Immature natural killer cell (primary cell): ENCODE measurements at places on chromosomes 7 and 10. TPM values are rescaled to one million over a fixed set of nuclear protein-coding genes. Genes with fewer than 3 reads are reported as not detected.

DNA sequence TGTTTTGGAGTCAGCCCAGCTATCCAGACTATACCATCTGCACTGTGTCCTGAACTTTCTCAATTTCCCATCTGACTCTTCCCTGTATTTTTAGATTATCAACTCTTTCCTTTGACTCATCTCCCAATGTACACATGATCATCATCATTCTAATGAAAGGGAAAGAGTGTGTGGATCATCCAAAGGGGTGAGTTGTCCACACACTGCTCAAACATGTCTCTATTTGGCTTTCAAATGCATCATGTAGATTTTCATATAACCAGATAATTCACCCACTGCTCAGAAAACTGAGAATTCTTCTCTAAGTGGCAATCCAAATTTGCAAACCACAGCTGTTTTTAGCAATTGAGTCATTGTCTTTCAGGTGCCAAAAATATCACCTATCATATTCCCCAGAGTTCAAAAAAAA is 190.2 kb upstream of the HPS1 start:
- H3K27me3 ChIP-seq, result peaks cover 4% of the 10 kb centered on the region
- H3K27ac ChIP-seq, result no peak overlapping the region
- H3K36me3 ChIP-seq, result no peaks in the 10 kb centered on the region
- no peak overlapping the region for H3K4me3 ChIP-seq

GRCh38 chr10:68074031-68074774 is 880 bp downstream of the HERC4 start:
- H3K36me3 ChIP-seq, result no peaks in the 10 kb centered on the region
- H3K27me3 ChIP-seq, result peaks cover 14% of the 10 kb centered on the region
- peak overlapping the region; percentile 95 for H3K27ac ChIP-seq

GRCh38 chr10:76433161-76434005 is 1002.0 kb downstream of the LRMDA start:
- no peak overlapping the region for H3K4me3 ChIP-seq
- no peak overlapping the region for H3K27ac ChIP-seq

GRCh38 chr10:132078746-132079345 is 13.1 kb downstream of the JAKMIP3 start:
- H3K4me3 ChIP-seq, result no peak overlapping the region
- no peak for DNase-seq
- H3K36me3 ChIP-seq, result no peaks in the 10 kb centered on the region
- peaks cover 16% of the 10 kb centered on the region for H3K27me3 ChIP-seq
- H3K27ac ChIP-seq, result no peak overlapping the region

The MSMB gene
- polyA plus RNA-seq, result not detected

- no peak overlapping the region for H3K4me3 ChIP-seq
- no peaks in the 10 kb centered on the region for H3K36me3 ChIP-seq
- no peak for DNase-seq
- H3K27me3 ChIP-seq, result peaks cover 1% of the 10 kb centered on the region
- peaks cover 12% of the 10 kb centered on the region for H3K4me1 ChIP-seq
Observed at GRCh38 chr10:122296363-122297120, 25.4 kb downstream of the BTBD16 start.

DNA sequence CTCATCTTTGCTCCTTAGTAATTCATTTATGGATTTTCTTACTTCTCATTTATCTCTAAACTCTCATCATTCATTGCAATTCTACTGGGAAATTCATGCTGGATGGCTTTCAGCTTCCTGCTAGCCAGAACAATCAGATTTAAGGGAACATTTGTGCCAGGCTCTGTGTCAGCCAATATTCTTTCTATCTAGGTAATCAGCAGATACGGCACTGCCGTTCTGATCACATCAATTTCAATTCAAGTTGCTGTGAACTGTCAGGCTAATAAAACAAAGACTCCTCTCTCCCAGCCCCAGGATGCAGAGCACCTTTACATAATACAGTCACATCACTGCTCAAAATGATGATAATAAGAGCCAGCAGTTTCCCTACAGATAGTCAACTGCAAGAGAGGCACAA is 468.3 kb downstream of the SORCS1 start:
- H3K36me3 ChIP-seq, result no peaks in the 10 kb centered on the region
- DNase-seq, result no peak
- H3K4me1 ChIP-seq, result no peaks in the 10 kb centered on the region
- no peak overlapping the region for H3K27ac ChIP-seq
- H3K27me3 ChIP-seq, result peaks cover 4% of the 10 kb centered on the region

The PTN gene
- not detected for polyA plus RNA-seq

The GRIFIN gene
- not detected for polyA plus RNA-seq

GRCh38 chr10:3834947-3835346 is 49.9 kb upstream of the KLF6 start:
- DNase-seq, result no peak
- H3K27ac ChIP-seq, result no peak overlapping the region
- H3K36me3 ChIP-seq, result no peaks in the 10 kb centered on the region
- peaks cover 12% of the 10 kb centered on the region for H3K4me1 ChIP-seq

The SSC4D gene
- polyA plus RNA-seq, result not detected

The MUC3A gene
- polyA plus RNA-seq, result not detected

DNA sequence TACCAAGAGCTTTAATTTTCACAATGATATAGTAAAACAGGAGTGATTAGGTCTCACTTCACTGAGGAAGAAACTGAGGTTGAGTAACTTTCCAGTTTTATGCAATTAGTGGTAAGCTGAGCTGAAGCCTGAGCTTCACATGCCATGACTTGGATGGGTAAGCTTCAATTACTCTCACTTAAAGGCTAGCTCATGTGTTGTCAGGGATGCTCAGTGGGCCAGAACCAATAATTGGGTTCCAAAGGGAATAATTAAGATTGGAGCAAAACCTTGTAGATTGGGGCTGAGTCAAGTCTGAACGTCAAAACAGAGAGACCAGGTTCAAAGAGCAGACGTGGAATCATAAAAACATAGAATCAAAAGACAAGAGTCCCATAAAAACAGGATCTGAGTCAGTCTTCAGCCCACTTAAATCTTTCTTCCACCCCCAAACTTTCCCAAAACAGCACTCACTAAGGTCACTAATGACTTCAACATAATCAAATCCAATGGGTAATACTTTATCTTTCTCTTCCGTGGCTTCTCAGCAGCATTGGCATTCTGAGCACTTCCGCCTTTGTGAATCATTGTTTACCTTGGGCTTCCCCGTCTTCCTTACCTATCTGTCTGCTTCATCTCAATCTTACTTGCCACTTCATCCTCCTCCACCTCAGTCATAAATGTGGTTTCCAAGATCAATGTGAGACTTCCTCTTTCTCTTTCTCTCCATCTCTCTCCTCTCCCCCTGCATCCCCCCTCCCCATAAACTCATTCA is 23.0 kb upstream of the EGFR start:
- H3K36me3 ChIP-seq, result no peaks in the 10 kb centered on the region
- H3K4me3 ChIP-seq, result no peak overlapping the region
- peaks cover 3% of the 10 kb centered on the region for H3K27me3 ChIP-seq
- no peaks in the 10 kb centered on the region for H3K4me1 ChIP-seq
- DNase-seq, result no peak

DNA sequence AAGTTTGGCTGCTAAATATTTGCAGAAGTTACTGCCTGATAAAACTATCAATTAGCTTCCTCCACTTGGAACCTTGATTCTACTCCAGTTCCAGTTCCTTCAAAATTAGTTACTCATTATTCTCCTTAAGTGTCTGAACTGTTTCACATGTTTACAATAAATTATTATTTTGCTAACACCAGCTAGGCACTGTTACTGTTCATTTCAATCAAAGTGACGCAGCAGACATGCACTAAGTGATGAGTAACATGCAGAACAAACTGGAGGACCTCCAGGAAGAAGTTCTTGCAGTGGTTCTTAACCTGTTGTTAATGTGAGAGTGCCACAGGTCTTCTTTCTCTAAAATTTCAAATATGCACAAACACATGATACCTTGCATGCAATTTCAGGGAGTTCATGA is 491.8 kb upstream of the SEMA3A start:
- H3K36me3 ChIP-seq, result no peaks in the 10 kb centered on the region
- H3K4me1 ChIP-seq, result no peaks in the 10 kb centered on the region
- no peak overlapping the region for H3K4me3 ChIP-seq
- no peak overlapping the region for H3K27ac ChIP-seq
- no peak for DNase-seq
- H3K27me3 ChIP-seq, result peaks cover 5% of the 10 kb centered on the region

The SGCE gene
- polyA plus RNA-seq, result 2.0 TPM

The FLNC gene
- polyA plus RNA-seq, result not detected

The SPDYE2 gene
- 0.86 TPM for polyA plus RNA-seq

The KEL gene
- polyA plus RNA-seq, result not detected

The CALHM3 gene
- not detected for polyA plus RNA-seq

DNA sequence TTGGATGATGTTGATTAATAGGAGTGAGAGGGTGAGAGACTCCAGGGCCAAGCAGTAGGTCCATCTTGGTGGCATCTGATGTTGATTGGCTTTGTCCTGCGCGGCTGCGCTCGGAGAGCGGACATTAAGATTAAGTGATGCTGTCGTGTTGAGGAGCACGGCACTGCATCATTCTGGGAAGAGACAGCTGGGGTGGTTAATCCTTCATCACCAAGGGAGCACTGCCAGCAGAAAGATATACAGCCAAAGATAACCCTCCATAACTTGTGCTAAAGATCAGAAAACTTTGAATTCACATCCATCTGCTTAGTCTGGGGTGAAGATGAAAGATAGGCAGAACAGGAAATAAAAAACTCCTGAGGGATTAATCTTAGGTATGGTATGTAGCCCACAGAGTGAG is 208.3 kb downstream of the LRMDA start:
- DNase-seq, result no peak
- no peaks in the 10 kb centered on the region for H3K36me3 ChIP-seq
- H3K27ac ChIP-seq, result no peak overlapping the region
- H3K4me3 ChIP-seq, result no peak overlapping the region
- no peaks in the 10 kb centered on the region for H3K27me3 ChIP-seq

The XRCC2 gene
- 0.84 TPM for polyA plus RNA-seq

The DNAJC12 gene
- not detected for polyA plus RNA-seq

The SORBS1 gene
- 0.82 TPM for polyA plus RNA-seq

The SAP25 gene
- not detected for polyA plus RNA-seq

The RAPGEF5 gene
- polyA plus RNA-seq, result not detected

GRCh38 chr10:72685264-72685921 is 6.5 kb upstream of the MCU start:
- no peak overlapping the region for H3K4me3 ChIP-seq
- H3K27ac ChIP-seq, result no peak overlapping the region
- no peaks in the 10 kb centered on the region for H3K4me1 ChIP-seq
- DNase-seq, result no peak

- H3K27ac ChIP-seq, result no peak overlapping the region
- no peak for DNase-seq
- H3K27me3 ChIP-seq, result no peaks in the 10 kb centered on the region
- no peak overlapping the region for H3K4me3 ChIP-seq
Observed at GRCh38 chr7:70356787-70357328, 758.6 kb downstream of the AUTS2 start.

DNA sequence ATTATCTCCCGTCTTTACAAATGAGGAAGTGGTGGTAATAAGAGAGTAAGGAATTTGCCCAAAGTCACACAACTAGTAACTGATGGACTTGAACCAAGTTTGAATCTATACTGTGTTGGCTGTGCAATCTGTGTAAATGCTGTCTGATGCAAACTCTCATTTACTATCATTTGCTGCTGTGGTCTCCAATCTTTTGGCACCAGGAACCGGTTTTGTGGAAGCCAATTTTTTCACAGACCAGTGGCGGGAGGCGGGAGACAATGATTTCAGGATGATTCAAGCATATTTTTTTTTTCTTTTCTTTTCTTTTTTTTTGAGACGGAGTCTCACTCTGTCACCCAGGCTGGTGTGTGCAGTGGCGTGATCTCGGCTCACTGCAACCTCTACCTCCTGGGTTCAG is 450.0 kb upstream of the FZD8 start:
- H3K36me3 ChIP-seq, result no peaks in the 10 kb centered on the region
- H3K4me3 ChIP-seq, result no peak overlapping the region
- DNase-seq, result no peak
- H3K27me3 ChIP-seq, result no peaks in the 10 kb centered on the region

The PIK3CG gene
- polyA plus RNA-seq, result 30.6 TPM

DNA sequence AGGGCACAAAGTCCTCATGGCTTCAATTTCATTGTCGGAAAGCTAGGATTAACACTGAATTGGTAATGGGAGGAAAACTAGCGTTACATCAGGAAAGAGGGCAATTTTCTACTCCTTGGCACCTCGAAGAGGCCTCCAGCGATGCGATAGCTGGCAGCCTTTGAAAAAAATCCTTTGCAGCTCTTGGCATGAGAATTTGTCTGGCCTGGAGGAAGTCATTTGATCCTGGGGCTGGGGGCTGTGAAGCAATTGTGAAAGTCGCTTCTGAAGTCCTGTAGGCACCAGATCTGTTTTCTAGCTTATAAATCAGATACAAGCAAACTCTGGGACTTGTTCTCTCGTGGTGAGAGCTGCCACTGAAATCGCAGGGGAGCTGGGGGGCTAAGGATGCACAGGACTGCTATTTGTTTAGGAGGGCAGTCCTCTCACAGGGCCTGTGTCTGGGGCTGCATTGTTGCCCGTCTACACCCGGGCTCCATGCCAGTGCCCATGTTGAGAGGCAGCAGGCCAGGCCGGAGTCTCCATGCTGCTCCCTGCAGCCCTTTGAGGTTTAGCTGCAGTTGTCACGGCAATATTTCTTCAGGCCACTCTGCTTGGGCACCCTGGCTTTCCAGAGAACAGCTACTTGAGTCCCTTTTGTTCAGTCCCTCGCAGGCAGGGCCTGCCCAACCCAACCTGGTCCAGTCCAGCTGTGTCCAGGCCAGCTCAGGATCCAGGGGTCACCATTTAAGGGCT is 206.8 kb upstream of the LYZL1 start:
- no peaks in the 10 kb centered on the region for H3K27me3 ChIP-seq
- H3K4me1 ChIP-seq, result no peaks in the 10 kb centered on the region
- DNase-seq, result no peak

GRCh38 chr7:66778201-66778600 is 37.7 kb downstream of the RABGEF1 start:
- no peak overlapping the region for H3K4me3 ChIP-seq
- H3K36me3 ChIP-seq, result peaks cover 22% of the 10 kb centered on the region
- H3K27me3 ChIP-seq, result peaks cover 1% of the 10 kb centered on the region
- H3K27ac ChIP-seq, result no peak overlapping the region
- no peak for DNase-seq

GRCh38 chr7:36752026-36752711 is 27.9 kb upstream of the AOAH start:
- H3K27me3 ChIP-seq, result peaks cover 1% of the 10 kb centered on the region
- no peak for DNase-seq
- peaks cover 24% of the 10 kb centered on the region for H3K4me1 ChIP-seq
- no peak overlapping the region for H3K4me3 ChIP-seq
- no peak overlapping the region for H3K27ac ChIP-seq

- no peaks in the 10 kb centered on the region for H3K36me3 ChIP-seq
- H3K27me3 ChIP-seq, result no peaks in the 10 kb centered on the region
- no peaks in the 10 kb centered on the region for H3K4me1 ChIP-seq
- no peak overlapping the region for H3K27ac ChIP-seq
- DNase-seq, result no peak
Observed at GRCh38 chr10:115977855-115978254, 295.2 kb downstream of the GFRA1 start.

The PLPP4 gene
- polyA plus RNA-seq, result not detected

The GRM8 gene
- not detected for polyA plus RNA-seq

The METTL27 gene
- 0.46 TPM for polyA plus RNA-seq

The ZNF503 gene
- 0.05 TPM for polyA plus RNA-seq

The ZNF804B gene
- polyA plus RNA-seq, result not detected
